ENCODE measurements at places on chromosomes 12 and 14. TPM values are rescaled to one million over a fixed set of nuclear protein-coding genes. Genes with fewer than 3 reads are reported as not detected.

C14orf39 gene
- not detected for total RNA-seq

DNA sequence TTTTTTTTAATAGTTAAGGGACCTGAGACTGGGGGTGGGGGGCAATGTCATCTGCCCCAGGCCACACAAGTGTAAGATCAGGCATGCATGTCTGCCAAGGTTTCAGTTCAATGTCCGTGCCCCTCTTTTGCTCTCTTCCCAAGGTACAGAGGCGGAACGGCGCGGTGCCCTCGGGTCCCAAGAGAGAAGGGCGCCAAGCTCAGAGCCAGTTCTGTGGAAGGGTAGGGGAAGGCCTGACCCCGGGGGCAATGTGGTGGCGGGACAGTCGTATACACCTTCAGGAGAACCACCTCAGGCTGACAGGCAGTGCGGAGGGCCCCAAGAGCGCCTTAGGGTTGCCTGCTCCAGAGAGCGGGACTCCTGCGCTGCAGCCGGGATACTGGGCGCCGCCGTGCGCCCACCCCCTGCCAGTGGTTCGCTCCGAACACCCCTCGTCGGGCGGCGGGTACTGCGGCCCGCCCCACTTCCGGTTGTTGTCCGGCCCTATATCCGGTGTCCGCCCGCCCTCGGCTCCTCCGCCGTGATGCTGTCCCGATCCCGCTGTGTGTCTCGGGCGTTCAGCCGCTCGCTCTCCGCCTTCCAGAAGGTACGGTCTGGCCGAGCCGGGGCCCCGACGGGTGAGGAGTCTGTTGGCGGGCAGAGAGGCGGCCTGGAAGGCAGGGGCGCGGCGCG lies at the start of gene DLST:
DLST (plus strand) TSS at position 486 of the 672 bp plus-strand sequence; CDS start at position 524, 38 bp downstream.
- peak; percentile 94 for DNase-seq

GRCh38 chr12:75690296-75690955 lies 179.0 kb upstream of the KRR1 start:
- DNase-seq = no peak

- DNase-seq = no peak
These were observed 4.0 kb upstream of the HOXC10 start for GRCh38 chr12:53980802-53981496.

- peak; percentile 35 for DNase-seq
These were observed 63.3 kb upstream of the HSPB8 start for GRCh38 chr12:119115296-119115905.

Data from heart left ventricle (tissue), 16 donors.